ENCODE measurements at places on chromosomes 13 and 19. TPM values are rescaled to one million over a fixed set of nuclear protein-coding genes. Genes with fewer than 3 reads are reported as not detected.

Gene ALOX5AP
- total RNA-seq: 72.3 TPM

Gene ZNF772
- 7.7 TPM for total RNA-seq

DNA sequence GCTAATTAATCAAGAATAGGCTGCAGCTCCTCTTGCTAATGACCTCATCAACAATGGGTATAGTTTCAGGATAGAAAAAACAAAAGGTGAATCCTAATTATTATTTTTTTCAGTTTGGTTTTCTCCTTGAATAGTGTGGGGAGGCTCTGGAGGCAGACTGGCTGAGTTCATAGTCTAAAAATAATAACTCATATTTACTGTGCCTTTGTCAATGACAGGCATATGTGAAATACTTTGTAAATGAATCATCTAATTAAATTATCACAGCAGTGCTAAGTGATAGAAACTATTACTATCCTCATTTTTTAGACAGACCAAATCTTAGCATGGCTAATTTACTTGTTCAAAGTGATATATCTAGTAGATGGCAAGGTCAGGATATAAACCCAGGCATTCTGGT lies 1261.0 kb upstream of the SLC10A2 start:
- no peaks in the 10 kb centered on the region for H3K36me3 ChIP-seq
- H3K4me3 ChIP-seq: no peak overlapping the region
- no peak overlapping the region for H3K27ac ChIP-seq
- DNase-seq: no peak
- no peaks in the 10 kb centered on the region for H3K27me3 ChIP-seq

DNA sequence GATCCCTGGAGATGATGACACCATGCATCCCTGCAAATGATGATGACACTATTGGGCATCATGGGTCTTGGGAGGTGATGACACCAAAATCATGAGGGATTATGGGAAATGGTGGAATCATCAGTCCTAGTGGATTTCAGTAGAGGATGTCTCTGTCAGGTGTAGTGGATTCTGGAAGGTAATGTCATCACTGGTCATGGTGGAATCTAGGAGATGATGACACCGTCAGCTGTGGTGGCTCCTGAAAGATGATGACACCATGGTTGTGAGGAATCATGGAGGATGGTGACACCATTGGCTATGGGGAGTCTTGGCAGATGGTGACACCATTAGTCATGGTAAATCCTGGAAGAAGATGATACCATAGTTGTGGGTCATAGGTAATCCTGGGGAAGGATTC lies 11.9 kb downstream of the SHISA7 start:
- H3K4me1 ChIP-seq: no peaks in the 10 kb centered on the region
- H3K27me3 ChIP-seq: peaks cover 18% of the 10 kb centered on the region
- no peak overlapping the region for H3K4me3 ChIP-seq
- no peaks in the 10 kb centered on the region for H3K36me3 ChIP-seq

DNA sequence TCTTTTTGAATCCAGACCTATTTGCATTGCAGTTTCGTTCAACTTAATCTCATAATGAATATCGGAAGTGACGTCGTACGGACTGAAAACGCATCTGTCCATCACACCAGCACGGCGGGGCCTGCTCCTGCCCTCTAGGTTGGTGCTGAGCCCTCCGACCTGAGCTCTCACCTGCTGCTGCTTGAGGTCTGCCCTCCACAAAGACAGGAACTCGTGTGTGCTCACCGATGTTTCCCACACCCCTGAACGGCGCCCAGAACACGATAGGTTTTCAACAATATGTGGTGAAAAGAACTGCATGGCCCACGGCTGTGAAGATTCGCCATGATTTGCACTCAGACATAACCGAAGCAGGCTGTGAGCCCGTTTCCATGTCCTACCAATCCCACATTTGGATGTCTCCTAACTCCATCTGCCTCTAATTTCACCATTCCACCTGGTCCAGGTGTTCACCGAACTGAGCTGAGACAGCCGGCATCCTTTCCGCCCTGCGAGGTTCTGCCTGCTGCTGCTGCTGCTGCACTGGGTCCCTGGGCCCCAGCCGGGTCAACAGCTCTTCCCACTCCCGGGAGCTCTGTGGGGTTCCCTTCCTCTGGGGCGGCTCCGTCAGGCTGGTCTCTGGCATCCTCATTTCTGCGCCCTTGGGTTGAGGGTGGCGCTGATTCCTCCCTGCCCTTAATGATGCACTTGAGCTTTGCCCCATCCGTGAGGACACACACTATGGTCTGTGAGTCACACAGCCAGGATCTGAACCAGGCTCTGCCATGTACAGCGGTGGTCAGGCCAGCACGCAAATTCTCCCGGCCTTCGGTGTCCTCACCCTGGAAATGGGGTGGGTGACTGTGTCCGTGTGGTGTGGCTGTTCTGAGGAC lies 20.9 kb downstream of the GRTP1 start:
- no peak overlapping the region for H3K4me3 ChIP-seq
- H3K4me1 ChIP-seq: no peaks in the 10 kb centered on the region
- DNase-seq: no peak
- H3K27ac ChIP-seq: no peak overlapping the region
- peaks cover 3% of the 10 kb centered on the region for H3K36me3 ChIP-seq
